ENCODE measurements at places on chromosomes 4 and X.

- DNase-seq, result no peak
Observed at GRCh38 chr4:105683038-105683437, 25.5 kb downstream of the INTS12 start.

DNA sequence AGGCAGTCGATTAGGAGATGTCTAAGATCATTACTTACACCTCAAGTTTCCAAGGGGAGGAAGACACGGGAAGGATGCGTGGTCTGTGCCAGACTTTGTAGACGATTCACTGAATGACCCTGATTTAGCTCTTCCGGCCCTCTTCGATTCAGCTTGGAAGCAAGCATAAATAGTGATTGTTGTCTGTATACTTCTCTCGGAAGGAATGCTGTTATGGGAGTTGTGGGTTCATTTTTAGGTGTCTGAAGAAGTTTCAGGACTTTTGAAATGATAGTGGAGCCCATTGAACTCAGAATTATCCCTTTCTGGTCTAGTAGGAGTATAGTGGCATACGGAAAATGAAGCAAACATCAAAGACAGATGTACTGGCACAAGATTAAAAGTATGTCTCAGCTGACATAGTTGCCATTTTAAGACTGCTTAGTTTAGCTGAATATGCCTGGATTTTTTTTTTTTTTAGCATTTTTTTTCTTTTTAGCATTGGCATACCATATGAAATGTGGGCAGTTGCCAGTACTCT lies 1.0 kb upstream of the ANKRD17 start:
- peak; percentile 17 for DNase-seq

DNA sequence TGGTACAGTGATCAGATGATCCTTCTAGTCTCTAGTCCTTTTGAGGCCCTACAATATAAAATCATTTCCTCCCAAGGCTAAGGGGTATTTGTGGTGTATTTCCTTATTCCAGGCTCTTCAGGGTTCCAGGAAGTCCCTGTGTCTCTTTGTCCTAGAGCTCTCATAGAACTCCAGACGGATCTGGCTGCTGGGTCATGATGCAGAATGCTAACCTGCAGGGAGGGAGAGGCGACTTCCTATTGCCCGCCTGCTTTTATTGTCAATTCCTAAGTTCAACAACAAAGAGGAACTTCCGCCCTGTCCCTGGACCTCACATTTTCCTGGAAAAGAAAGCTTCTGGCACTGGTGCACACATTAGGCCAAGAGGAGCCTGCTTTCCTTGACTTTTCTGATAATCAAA lies 45.9 kb upstream of the ZNF827 start:
- no peak for DNase-seq

DNA sequence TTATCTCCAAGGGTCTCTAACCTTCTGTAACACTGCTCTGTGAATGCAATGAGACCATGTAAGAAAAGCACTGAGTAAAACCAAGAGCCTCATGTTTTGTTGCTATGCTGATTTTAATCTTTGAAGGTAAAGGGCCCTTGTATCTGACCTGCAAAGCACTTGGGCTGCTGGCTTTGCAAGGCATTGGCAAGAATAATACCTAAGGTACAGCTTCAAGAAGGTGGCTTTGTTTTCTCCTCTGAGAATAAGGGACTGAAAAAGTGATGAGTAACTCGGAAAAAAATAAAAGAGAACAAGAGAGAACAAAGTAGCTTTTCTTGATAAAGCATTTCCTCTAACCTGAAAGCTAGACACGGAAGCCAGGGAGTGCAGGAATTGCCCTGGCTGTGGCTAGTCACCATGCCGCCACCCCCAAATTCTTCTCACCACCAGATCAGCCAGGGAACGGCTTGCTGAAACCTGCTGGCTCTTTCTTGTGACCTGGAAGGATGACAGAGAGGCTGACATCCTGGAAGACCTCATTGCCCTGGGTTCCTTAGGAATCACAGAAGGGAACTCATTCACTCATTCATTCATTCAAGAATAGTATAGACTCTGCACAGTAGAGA lies 41.8 kb upstream of the HS3ST1 start:
- DNase-seq, result no peak

DNA sequence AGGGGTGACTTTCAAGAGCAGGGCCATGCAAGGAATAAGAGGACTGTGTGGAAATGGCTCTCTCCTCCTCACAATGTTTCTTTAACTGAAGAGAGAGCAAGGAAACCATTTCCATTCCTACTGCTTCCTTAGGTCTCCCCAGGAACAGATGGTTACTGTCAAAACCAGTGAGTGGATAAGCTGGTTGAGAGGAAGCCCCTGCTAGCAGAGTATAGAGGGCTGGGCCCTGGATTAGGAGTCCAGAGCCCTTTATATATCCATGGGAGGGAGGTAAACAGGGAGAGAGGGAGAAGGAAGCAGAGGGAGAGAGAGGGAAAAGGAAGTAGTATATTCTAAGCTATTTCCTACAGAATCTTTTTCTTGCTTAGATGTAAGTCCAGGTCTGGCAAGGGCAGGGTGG lies 43.8 kb upstream of the LAS1L start:
- no peak for DNase-seq

GRCh38 chrX:40085102-40085551 lies 12.6 kb downstream of the BCOR start:
- DNase-seq, result no peak

DNA sequence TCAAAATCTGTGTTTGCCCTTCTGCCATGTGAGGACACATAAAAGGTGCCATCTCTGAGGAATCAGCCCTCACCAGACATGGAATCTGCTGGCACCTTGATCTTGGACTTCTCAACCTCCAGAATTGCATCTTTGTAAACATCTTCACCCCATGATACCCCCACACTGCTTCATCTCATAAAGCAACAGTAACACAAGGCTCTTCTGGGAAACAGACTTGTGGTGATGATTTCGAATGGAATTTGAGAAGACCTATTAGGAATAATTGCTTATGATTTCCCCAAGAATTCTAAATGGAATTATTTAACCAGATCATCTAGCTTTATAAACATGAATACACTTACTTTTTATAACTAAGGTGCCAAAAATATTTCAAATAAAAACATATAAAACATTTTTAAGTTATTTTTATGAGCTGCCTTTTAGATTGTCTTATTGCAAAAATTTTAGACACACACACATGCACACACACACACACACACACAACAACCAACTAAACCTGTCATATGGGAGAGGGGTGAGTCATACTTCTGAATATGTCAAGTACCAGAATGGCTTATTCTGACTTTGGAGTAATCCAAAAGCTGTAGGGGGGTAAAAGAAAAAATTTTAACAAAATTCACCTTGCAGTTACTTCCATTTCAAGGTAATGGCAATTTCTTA lies 82.0 kb downstream of the USP46 start:
- DNase-seq, result no peak

DNA sequence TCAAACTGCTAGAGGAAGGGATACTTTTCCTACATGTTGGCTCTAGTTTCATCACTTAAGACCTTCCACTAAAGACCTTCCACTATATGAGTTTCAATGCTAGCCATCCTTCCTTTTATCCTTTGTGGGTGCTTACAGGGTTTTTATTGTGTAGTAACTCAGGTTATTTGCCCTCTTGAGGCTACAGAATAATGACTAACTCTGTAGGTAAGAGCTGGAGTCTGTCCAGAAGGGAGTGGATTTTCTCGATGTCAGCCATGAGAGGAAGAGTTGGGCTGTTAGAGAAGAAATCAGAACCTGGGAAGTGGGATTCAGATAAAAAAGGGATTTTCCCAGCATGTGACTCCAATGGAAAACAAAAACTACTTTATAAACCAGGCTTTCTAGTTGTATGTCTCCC lies 27.5 kb upstream of the HERC5 start:
- no peak for DNase-seq

- DNase-seq, result no peak
Observed at GRCh38 chr4:183035256-183035655, 63.8 kb upstream of the WWC2 start.

GRCh38 chrX:123731987-123732669 lies 724 bp downstream of the THOC2 start:
- DNase-seq, result no peak

- no peak for DNase-seq
Observed at GRCh38 chr4:13548059-13548983, 4.0 kb upstream of the NKX3-2 start.

GRCh38 chr4:127832585-127832984 lies 48.1 kb upstream of the PLK4 start:
- peak; percentile 0 for DNase-seq

DNA sequence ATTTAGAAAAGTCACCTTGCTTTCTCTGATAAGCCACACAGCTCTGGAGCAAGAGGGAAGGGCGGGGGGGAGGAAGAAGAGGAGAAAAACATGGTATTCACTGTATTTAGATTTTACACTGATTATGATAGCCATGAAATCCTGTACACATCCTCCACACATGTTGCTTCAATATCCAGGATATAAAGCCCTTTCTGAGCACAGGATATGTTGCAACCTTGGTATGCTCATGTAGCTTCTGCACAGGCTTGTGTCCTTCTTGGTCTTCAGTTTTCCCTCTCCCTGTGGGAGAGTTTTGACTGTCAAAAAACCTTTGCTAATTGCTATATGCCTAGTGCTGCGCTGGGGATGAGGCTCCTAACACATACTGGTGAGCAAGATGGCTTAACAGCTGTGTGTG lies 61.9 kb upstream of the DAPP1 start:
- DNase-seq, result no peak

DNA sequence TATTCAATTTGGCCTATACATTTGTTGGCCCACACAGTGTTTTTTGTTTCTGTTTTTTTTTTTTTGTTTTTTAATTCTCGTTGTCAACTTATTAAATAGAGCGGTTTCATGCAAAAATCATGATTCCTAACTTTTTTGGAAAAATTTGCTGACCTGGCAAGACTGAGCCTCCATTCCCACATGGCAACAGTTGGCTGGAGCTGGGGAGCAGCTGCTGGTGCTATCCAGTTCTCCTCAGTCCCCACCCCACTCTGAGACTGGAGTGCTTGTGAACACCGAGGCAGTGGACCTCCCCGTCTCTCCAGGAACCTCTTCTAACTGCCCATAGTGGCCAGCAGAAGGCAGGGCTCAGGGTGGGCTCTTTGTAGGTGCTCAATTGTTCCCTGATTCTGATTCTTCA lies 95.7 kb upstream of the OTUD4 start:
- DNase-seq, result no peak

DNA sequence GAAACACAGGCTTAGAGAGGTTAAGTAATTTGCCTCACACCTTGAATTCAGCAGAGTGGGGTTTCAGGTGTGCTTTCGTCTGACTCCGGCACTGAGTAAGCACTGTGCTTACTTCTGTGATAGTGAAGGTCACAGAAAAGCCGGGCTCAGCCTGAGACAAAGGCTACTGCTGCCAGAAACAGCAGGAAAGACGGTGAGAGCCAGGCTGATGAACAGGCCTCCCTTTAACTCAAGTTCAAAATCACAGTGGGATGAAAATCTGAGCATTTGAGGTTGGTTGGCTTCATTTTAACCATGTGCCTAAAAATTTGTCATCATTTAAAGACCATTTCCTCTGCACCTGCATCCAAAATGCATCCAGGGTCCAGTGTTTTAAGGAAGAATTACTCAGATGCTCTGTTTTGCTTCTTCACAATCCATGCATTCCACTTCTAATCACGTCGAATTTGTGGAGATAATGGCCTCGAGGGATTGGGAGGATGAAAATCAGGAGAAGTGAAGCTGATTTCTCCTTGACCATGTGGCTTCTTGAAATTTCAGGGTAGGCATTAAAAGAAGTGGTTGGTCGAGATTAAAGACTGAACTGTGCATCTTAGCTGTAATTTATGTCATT lies 121.2 kb upstream of the LNX1 start:
- no peak for DNase-seq

DNA sequence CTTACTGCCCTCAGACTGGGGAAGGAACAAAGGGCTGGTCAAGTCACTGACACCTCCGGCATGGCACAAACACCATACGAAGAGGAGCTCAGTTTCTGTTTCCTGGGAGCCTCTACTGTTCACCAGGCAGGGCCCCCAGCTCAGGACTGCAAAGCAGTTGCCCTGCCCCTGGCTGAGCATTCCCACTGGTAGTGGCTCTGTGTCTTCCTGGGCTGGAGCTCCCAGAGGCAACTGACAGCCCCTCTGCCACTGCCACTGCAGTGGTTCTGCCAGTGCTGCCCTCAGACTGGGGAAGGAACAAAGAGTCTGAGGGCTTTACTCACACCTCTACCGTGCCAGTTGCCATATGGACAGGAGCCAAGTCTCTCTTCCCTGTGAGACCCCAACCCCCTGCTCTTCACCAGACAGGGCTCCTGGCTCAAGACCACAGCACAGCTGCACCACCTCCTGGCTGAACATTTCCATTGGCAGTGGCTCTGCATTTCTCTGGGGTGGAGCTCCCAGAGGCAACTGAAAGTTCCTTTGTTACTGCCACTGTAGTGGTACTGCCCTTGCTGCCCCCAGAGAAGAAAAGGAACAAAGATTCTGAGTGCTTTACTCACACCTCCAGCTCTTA lies 67.9 kb downstream of the SMARCA5 start:
- no peak for DNase-seq

- no peak for DNase-seq
Observed at GRCh38 chrX:2697306-2697705, 6.2 kb downstream of the CD99 start.

DNA sequence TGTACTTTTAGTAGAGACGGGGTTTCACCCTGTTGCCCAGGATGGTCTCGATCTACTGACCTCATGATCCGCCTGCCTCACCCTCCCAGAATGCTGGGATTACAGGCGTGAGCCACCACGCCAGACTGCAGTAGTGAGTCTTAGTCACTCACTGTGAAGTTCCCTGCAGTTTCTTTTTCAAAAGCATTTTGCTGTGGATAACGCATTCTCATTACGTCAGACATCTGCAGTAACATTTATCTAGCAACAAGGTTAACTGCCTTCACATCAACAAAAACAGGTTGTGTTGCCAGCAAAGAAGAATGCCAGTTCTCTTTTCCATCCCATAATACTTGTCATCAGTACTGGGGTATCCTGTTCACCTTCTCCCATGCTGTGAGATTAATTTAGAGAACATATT lies 164.6 kb downstream of the DHRSX start:
- DNase-seq, result no peak

GRCh38 chr4:3062471-3062870 lies 11.9 kb downstream of the HTT-AS start:
- DNase-seq, result no peak

DNA sequence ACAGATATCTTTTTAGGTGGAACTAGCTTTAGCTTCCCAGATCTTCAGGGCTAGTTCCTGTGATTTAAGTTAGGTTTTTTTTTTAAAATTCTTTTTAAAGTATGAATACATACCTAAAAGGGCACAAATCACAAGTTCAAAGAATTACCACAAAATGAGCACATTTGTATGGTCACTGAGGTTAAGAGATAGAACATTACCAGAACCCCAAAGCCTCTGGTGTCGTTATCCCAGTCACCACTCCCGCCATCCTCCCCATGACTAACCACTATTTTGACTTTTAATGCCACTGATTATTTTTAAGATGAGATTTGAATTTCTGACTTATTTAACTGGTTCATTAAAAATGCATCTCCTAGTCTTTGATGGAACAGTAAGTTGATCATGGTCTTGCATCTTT lies 5.4 kb downstream of the PGK1 start:
- DNase-seq, result no peak

DNA sequence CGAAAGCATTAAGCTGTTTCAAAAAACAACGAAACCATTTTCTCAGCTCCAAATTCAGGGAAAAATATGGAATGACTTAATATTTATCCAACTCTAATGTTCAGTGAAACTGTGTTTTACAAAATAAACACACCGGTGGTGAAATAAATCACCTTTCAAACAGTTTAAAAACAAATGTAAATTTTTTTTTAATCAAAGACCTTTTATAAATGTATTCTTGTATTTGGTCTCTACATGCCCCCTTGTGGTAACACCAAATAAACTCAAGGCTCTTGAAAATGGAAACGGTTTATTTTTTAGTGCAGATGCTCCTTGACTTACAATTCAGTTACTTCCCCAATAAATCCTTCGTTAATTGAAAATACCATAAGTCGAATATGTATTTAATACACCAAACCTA lies 45.8 kb upstream of the ITM2A start:
- no peak for DNase-seq

- DNase-seq, result no peak
Observed at GRCh38 chr4:44927399-44928380, 201.3 kb upstream of the GNPDA2 start.

Measured in CD14-positive monocyte (primary cell).